ENCODE measurements at places on chromosomes 2 and 18.

GRCh38 chr2:79977792-79978191 lies 326.8 kb downstream of the LRRTM1 start:
- DNase-seq: no peak

- no peak for DNase-seq
These were observed 122.6 kb downstream of the SCN3A start for GRCh38 chr2:165081276-165081675.

DNA sequence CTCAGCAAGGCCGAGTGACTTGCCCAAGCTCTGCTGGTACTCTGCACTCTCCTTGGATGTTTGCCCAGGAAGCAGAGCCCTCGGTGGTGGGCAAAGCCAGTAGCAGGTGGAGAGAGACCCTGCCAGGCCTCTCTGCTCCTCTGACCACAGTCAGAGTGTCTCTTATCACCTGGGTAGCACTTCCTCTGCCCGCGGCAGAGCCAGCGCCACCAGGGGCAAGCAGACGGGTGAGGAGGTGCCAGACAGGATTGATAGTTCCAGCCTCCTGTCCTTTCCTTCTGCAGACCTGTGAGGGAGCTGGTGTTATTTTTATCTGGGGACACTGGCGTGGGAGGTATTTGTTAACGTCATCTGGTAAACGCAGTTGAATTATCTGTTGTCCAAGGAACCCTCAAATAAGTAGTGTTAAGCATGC lies 152.9 kb downstream of the SMAD7 start:
- peak; percentile 15 for DNase-seq

DNA sequence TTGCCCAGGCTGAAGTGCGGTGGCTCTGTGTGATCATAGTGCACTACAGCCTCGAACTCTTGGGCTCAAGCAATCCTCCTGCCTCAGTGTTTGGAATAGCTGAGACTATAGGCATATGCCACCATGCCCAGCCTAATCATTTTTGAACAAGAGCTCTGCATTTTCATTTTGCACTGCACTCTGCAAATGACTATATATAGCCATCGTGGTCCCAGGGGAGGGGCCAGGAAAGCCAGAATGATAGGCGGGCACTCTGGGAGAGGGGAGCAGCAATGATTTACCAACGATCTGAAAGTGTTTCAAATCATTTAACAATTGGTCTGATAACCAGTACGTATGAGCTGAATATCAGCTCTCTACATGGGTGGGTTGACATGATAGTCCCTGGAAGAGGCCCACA lies 22.3 kb upstream of the ST3GAL5 start:
- no peak for DNase-seq

DNA sequence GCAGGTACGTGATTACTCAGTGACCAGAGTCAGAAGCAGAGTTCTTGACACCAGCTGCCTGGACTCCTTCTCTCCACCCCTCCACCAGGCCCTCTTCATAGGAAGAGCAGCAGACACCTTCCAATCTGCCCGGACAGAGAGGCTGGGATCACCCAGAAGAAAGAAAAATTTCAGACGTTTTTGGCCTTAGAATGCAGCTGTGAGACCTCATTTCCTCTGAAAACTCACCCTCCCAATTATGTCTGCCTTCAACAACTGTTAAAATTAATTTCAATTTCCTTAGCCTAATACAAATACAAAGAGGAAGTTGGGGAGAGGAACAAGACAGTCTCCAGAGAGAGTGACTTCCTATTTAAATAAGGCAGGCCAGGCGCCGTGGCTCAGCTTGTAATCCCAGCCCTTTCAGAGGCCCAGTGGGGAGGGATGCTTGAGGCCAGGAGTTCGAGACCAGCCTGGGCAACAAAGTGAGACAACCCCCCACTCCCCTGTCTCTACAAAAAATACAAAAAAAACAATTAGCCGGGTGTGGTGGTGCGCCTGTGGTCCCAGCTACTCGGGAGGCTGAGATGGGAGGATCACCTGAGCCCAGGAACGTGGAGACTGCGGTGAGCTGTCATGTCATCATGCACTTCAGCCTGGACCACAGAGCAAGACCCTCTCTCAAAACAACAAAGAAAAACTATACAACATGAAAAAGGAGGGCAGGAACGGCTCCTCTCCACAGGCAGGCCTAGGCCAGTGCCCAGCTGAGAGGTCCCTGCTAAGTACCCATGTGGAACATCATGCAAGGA lies 1.6 kb downstream of the SLC66A2 start:
- DNase-seq: peak; percentile 71

- DNase-seq: peak; percentile 84
These were observed 151.4 kb downstream of the LDLRAD4 start for GRCh38 chr18:13369756-13370510.

- DNase-seq: peak; percentile 78
These were observed 412 bp upstream of the NCK2 start for GRCh38 chr2:105744091-105744908.

DNA sequence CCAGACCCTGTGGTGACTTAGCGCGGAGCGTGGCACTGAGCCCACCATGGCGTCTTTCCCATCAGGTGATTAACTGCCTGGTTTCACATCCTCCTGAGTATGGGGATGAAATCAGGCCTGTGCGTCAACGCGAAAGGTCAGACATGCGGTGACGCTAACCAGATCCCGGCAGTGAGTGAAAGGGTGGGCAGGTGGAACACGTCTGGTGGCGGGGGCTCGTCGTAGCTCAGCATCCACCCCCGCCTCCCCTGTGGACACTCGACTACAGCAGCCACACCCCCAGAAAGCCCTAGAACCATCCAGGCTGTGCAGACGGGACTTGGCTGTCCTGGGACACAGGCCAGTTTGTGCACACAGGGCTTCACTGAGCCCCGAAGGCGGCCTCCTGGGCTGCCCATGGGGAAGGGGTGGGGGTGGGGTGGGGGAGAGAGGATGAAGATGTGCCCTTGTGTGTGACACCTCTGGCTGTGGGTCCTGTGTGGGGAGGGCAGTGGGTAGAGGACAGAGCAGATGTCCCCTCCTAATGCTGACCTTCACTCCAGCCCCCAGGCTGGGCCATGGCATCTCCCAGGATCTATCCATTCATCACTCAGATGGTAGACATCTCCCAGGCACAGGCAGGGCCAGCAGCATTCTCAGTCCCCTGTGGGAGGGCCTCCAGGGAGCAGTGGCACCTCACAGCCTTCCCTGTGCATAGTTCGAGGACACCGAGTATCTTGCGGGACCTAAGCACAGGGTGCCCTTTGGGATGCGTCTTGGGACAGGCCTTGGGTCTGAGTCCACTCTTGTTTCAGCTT lies 27.5 kb downstream of the RAMP1 start:
- peak; percentile 72 for DNase-seq

DNA sequence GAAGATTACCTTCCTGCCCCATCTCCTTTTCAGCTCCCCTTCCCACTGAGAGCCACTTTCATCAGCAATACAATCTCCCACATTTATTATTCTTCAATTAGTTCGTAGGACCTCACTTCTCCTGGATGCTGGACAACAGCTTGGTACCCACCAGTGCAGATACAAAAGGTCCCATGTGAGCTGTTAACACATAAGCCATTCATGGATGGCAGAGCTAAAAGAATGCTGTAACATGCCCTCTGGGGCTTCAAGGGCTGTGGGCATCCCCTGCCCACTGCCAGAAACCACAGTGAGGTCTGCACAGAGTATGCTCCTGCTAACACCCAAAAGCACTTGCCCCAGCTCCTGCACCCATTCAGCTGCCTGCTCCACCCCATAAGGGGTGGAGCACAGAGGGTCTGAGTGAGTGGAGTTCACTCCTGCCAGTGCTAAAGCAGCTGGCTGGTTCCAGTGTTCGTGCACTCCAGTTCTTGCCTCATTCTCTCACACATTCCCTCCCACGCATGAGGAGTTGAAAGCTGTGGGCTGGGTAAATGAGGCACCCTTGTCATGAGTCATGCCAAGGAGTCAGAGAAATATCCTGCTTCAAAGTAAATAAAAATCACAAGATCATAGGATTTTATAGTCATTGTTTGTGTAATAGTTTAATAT lies 305.9 kb upstream of the TMEFF2 start:
- no peak for DNase-seq

DNA sequence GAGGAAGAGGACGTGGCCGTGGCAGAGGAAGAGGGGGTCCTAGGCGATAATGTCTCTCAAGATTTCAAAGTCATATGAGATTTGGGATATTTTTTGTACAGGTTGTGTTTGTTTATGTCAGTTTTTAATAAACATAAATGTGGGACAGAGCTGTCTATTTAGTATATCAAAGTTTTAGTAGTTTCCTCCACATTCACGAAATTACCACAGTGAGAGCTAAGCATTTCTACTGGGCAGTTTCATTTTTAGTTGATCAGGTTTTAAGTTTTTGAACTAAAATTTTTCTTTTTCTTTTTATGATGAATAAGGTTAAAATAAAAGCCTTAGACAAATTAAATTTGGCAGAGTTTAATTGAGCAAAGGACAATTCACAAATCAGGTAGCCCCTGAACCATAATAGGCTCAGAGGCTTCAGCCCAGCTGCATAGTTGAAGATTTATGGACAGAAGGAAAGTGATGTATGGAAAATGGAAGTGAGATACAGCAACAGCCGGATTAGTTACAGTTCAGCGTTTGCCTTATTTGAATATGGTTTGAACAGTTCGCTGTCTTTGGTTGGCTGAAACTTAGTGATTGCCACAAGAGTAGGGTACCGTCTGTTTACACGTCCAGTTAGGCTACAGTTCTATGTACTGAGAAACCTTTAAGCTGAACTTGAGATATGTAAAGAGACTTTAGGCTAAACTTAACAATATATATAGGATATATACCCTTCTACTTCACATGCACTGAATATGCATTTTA lies 17.1 kb downstream of the SNRPD1 start:
- no peak for DNase-seq

DNA sequence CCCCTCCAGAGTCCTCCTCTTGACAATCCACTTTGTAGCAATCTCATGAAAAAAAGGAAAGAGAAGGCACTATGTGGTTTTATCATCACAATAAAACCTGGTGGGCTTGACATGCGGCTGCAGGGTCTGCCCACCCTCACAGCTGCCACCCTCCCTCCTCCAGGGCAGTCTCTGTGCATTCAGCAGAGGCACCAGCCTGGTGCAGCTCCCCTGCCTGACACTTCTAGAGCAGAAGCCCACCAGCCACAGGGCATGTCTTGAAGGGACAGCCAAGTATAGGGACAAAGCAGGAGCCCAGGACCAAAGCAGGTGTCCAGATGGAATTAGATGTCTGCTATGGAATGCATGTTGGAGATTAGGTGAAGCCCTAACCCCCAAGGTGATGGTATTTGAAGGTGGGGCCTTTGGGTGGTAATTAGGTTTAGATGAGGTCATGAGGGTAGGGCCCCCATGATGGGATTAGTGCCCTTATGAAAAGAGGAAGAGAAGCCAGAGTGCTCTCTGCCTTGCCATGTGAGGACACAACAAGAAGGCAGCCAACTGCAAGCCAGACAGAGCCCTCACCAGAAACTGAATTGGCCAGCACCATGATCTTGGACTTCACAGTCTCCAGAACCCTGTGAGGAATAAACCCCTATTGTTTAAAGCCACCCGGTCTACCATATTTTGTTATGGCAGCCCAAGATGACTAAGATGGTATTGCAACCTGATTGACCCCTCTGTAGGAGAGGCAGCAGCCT lies 86.9 kb downstream of the MCFD2 start:
- DNase-seq: no peak

- DNase-seq: no peak
These were observed 70.8 kb downstream of the RAPGEF4 start for GRCh38 chr2:172806493-172806892.

- no peak for DNase-seq
These were observed 36.0 kb upstream of the CCDC195 start for GRCh38 chr2:224751996-224752698.

DNA sequence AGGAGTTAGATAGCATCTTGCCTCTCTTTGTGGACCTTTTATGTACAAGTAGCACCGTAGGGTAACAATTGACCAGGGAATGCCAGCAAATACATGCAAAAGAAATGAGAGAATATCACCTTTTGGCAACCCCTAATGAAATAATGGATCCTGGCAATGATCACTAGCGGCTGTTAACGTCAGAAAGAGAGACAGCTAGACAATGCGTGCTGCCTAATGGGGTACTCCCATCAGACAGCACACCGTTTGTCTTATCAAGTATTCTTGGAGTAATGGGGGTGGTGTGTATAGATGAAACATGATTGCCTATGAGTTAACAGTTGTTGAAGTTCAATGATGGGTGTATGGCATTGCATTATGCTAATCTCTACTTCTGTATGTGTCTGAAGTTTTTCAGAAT lies 1.6 kb downstream of the ELAC1 start:
- DNase-seq: no peak

- DNase-seq: no peak
These were observed 6.8 kb upstream of the DDX1 start for GRCh38 chr2:15584767-15585469.

- peak; percentile 77 for DNase-seq
These were observed 129.5 kb upstream of the PELI1 start for GRCh38 chr2:64273524-64274398.

DNA sequence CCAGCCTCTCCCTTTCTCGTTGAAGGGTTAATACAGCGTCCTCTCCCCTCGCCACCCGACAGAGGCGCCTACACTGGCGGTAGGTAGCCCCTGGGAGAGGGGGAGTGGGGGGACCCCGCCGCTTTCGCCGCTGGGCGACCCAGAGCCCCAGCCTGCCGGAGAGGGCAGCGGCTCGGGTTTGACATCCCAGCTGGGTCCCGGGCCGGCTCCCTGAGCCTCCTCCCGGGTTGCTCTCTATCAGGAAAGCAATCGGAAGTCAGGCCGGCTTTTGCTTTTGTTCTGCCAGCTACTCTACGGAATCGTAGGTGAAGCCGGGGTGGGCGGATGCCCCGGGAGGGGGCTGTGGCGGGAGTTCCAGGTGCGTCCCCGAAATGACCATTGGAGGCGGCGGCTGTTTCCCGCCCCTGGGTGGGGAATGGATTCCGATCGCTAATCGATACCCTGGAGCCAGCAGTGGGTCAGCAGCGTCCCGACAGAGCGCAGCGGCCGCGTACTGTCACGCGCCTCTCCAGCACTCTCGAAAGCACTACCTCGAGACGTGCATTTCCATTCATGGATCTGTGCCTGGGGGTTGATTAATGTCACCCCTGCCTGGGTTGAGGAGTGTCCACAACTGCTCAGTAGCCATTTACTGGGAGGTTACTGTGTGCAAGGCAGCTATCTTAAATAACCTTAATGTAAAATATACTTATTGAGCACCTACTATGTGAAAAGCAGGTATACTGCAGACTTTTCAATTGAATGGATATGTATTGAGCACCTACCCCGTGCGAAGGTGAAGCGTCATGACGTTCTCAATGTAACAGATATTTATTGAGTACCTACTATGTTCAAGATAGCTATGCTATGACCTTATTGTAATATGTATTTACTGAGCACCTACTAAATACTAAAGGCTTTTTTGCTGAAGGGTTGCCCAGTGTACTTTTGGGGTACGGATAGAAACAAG lies 1.1 kb downstream of the MAPK4 start:
- DNase-seq: no peak

- no peak for DNase-seq
These were observed 68.3 kb upstream of the PGAP1 start for GRCh38 chr2:196994764-196995163.

All from Peyer's patch (tissue), 4 donors.